ENCODE measurements at places on chromosomes 5 and 9.

- no peak for DNase-seq
Measured at GRCh38 chr5:160627921-160628618, 206.4 kb downstream of the PTTG1 start.

DNA sequence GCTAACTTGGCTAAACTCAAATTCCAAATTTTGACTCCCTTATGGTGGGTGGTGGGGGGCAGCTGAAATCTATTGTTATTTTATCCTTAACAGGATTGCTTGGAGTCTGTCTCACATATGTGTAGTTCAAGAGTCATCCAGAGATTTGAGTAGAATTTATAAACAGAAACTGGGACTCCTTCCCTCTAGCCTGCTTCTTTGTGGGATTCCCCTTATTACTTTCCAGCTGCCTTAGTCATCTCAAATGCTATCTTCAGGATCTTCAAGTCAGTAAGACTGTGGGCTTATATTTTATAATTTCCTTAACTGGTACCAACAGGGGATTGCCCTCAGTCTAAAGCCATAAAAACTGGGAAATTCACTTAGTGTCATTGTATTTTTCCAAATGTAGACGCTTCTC, 55.5 kb downstream of the NNT start:
- no peak for DNase-seq

DNA sequence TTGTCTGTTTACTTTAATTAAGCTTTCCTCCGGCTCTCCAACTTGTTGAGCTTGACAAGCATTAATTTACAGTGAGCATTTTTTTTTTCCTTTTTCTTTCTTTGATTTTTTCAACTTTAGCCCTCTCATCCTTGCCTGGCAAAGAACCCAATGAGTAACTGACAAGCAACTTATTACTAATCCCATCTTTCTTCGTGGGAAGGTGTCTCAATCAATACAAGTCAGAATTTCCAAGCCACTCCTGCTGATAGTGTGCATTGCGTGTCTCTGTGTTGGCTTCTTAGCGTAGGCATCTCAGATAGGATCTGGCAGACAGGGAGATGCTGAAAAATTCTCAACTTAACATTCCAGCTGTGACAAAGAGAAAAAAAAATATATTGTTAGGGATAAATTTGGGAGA, 527.7 kb upstream of the WWC1 start:
- no peak for DNase-seq

- no peak for DNase-seq
Measured at GRCh38 chr9:98964201-98964600, 20.5 kb downstream of the COL15A1 start.

DNA sequence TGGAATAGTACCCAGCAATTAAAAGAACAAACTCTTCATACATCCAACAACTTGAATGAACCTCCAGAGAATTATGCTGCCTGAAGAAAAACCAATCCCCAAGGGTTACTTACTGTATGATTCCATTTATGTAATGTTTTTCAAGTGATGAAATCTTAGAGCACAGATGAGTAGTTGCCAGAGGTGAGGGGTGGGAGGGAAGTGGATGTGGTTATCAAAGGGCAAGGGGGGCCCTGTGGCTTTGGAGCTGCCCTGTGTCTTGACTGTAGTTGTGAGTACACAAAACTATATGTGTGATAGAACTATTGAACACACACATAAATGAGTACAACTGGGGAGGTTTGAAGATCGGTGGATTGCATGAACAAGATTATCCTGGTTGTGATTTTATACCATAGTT, 115.8 kb upstream of the SLC25A48 start:
- no peak for DNase-seq

DNA sequence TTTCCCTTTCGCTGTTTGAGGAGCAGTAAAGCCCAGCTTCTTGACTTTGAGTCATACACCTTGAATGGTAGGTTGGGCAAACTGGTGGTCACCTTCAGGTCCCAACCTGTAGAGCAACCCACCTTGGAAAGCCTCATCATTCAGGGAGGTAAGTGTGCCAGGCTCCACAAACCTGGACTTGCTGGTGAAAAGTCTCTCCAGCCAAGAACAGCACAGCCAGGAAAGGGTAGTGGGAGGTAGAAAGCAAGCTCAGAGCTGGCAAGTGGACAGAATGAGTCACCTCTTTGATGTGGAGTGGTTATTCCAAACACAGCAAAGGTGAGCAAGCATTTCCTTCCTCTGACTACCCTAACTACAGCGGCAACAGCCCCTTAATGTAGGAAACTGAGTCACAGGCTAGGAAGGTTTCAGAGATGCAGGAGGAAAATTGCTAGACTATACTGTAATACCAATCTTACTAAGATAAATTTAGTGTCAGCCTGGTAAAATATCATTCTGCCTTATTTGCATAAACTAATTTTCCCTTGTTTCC, 117.5 kb upstream of the MTAP start:
- DNase-seq: no peak

GRCh38 chr5:22844155-22844554, 9.0 kb downstream of the CDH12 start:
- no peak for DNase-seq

DNA sequence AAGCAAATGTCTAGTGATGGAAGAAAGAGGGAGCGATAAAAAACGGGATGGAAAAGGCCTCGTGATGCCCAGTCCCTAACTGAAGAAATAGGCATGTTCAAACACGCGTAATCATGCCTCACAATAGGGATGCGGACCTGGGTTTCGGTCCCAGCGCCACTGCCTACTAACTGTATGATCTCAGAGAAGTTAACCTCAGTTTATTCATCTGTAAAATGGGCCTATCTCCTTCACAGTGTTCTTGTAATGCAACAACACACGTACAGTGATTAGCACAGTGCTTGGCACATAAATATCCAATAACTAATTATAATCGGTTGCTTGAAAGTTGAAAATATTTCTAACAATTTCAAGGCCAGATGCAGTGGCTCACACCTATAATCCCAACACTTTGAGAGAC, 181.8 kb downstream of the FANCC start:
- DNase-seq: no peak

DNA sequence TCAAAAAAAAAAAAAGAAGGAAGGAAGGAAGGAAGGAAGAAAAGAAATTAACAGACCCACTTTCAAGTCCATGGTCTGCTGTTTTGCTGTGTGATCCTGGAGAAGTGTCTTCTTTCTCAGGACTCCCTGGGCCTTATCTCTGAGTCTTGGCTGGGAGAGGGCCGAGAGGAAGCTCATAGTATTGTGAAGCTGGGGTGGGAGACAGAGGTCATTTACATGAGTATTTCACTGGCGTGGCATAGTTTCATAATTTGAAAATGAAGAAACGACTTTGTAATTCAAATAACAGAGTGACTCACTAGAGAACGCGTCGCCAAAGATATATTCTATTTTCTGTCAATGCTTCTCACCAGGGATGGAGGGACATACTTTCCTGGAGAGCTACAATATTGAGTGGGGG, 2.4 kb upstream of the C9orf50 start:
- DNase-seq: no peak

GRCh38 chr5:78586251-78586650, 62.3 kb downstream of the LHFPL2 start:
- DNase-seq: no peak

DNA sequence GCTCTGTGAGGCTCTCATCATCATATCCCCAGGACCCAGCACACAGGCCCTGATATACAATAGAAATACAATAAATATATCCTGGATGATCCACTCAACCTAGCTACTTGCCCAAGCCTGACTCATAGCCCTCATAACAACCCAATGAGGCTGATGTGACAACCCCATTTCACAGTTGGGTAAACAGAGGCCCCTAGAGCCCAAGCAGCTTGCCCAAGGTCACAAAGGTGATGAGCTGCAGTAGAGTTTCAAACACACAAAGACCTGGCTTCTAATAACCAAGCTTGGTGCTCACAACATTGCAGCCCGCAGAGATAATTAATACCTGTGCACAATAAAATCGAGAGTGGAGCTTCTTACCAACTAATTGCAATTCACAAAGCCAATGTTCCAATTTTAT, 3.2 kb upstream of the AKNA start:
- DNase-seq: no peak

DNA sequence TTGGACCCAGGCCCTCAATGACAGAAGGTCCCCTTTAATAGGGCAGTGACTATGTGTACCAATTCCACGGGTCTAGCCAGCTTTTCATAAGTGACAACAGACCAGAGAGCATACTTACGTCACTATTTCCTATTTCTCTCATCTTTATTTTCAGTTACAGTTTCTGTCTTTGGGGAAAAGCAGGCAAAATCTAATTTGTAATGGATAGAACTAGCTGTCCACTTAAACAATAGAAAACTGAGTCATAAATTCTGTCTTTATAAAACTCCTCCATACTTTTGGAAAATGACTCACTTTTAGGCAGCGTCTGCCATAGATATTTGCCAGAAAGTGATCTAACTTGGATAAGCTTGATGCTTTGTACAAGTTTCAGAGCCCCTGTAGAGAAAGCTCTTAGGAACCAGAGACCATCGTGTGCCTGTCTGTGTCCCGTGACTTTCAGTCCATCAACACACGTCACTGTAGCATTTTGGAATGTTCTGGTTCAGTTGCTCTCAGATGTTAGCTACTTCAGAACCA, 101.9 kb downstream of the F2RL2 start:
- peak; percentile 15 for DNase-seq

DNA sequence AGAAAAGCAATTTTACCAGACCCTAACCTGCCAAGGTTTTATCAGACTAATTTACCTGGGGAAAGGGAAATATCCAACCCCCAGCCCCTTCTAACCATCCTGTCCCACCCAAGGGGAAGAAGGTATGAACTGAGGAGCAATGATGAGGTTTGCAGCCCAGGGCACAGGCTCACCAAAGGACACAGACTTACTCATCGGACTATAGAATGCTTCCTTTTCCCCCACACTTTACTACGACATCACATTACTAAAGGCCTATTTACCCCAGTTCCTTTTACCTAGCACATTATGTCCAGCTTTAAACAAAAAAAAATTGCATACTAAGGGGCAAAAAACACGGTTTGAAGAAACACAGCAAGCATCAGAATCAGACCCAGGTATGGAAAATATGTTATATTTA, 94.1 kb upstream of the FST start:
- no peak for DNase-seq

DNA sequence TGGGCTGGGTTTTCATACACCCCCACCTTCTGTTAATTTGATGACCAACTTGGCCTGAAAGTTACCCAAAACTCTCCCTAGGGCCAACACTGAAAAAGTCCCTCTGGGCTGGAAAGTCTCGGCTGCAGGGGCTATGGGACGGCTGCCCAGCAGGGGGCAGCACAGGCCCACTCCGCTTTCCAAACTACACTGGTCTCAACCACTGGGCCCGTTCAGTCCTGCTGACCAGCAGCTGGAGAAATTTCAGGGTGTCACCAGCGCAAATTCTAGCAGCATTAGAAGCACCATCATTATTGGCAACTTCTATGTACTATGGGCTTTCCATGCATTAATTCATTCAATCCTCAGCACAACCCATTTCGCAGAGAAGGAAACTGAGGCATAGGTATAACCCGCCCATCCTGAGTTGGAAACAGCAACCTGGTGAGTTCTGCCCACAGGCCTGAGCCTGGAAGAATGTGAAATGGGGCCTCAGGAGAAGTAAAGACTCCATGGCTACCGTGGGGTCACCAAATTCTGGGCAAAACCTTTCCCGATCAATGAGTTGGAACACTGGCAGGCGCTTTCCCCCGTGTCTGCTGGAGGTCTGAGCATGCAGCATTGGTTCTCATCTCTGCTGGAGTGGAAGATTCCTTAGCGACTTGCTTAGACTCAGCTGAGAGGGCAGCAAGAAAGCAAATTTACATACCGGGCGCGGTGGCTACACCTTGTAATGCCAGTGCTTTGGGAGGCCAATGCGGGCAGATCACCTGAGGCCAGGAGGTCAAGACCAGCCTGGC, 9.7 kb downstream of the ORM2 start:
- DNase-seq: peak; percentile 37

GRCh38 chr5:56326116-56326515, 93.0 kb upstream of the ANKRD55 start:
- peak; percentile 20 for DNase-seq

DNA sequence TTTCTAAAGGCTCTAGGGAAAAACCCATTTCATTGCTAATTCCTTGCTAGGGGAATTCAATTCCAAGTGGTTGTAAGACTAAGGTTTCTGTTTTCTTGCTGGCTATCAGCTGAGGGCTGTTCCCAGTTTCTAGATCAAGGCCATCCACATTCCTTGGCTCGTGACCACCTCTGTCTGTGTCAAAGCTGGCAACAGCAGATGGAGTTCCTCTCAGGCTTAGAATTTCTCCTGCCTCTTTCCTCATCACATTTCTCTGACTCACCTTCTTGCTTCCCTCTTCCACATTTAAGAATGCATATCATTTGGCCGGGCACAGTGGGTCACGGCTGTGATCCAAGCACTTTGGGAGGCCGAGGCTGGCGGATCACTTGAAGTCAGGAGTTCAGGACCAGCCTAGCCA, 19.0 kb downstream of the DAB2IP start:
- no peak for DNase-seq

DNA sequence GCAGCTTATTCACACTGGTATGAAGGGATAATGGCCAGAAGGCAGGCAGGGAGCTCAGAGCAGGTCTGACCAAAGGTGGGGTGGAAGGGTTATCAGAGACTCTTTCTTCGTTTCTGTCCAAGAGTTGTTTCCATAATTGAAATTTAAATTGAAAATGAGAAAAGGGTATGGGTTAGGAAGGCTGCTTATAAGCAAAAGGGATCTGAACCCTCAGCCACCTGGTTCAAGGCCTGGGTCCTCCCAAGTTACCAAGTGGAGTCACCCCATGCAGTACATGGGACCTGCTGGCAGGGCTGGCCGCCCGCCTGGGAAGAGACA, 17.8 kb downstream of the EEIG1 start:
- DNase-seq: no peak

DNA sequence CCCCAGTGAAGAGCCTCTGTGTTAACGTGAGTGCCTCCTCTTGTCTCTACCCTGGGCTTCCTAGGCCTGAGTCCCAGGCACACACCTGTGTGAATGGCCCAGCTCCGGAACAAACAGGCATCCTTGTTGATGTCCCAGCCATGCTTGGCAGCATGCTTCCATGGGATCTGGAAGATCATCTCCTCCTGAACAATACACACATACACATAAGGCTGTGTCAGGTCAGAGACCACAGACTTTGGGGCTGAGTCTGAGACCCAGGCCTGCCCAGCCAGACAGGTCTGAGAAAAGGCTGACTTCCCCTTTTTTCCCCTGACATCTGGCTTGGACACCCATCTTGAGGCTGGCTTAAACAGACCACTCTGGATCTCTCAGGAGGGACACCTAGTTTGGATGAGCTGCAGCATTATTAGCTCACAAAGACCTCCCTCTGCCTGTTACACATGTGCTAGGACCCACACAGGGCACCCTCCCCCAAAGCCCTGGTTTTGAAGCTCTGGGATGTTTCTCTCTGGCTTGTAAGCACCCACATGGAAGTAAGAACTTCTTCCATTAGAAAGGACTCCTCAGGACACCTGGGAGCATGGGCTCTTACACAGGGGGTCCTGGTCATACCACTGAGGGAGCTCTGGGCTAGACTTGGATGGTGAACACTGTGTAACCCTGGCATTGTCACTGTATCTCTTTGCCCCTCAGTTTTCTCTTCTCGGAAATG, 2.6 kb downstream of the IRF1 start:
- no peak for DNase-seq

DNA sequence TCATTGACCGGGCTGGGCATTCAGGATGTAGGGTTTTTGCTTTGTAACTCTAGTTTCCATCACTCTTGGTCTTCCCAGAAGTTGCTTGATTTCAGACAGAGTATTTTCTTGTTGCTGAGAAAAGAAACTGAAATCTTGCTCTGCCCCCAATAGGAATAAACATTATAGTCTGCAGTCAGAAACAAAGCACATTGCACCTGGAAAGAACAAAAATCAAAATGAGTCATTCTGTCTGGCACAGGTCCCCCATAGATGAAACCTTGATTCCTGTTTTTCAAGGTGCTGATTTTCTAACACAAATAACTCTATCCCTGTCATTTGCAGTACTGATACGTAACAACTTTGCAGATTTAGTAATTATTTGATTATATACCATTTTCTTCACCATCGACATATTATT, 232.1 kb downstream of the FBXO4 start:
- no peak for DNase-seq
